AG20443 (cell line): ENCODE measurements at places on chromosomes 1 and 21.

- DNase-seq = peak; percentile 82
Observed at GRCh38 chr21:42258150-42258884, 39.4 kb downstream of the ABCG1 start.

- DNase-seq = no peak
Observed at GRCh38 chr1:245812278-245812677, 657.5 kb downstream of the KIF26B start.

- no peak for DNase-seq
Observed at GRCh38 chr21:45872902-45873301, 108.7 kb upstream of the COL6A1 start.

DNA sequence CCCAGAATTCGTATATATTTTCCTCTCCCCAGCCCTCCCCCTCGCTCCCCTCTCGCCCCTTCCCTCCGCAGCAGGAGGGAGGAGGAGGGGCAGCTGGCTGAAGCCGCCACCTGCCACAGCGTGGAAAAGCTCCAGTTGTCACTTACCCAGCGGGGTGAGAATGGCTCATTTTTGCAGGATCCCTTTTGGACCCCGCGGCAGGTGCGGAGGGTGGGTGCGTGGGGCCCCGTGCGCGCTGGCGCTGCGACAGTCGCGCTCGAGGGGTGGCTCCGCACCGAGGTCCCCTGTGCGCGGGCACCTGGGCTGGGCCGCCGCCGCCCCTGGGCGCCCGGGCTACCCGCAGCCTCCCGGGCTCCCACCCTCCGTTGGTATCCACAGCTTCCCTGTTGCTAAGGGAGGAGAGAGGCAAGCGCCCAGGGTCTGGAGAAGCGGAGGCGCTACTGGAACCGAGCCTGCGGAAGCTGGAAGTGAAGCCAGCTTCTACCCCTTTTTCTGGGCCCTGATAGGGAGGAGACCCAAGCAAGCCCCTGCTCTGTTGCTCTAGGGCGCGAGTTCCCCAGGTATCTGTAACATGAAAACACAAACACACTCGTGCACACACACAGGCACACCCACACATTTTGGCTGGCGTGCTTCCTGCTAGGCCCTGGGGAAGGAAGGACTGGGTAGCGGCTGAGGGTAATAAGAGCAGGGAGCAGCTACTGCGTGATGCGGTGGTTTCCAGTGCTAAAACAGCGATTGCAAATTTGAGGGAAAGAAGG is at the start of gene ERICH3:
ERICH3 (minus strand) TSS at position 442 of the 761 bp plus-strand sequence; CDS start at position 169, 273 bp downstream.
- peak; percentile 25 for DNase-seq

- no peak for DNase-seq
Observed at GRCh38 chr21:45901061-45901690, 80.4 kb upstream of the COL6A1 start.

- DNase-seq = no peak
Observed at GRCh38 chr1:33118274-33118673, 37.3 kb downstream of the AZIN2 start.

- DNase-seq = no peak
Observed at GRCh38 chr1:43101061-43101460, 71.0 kb downstream of the EBNA1BP2 start.

DNA sequence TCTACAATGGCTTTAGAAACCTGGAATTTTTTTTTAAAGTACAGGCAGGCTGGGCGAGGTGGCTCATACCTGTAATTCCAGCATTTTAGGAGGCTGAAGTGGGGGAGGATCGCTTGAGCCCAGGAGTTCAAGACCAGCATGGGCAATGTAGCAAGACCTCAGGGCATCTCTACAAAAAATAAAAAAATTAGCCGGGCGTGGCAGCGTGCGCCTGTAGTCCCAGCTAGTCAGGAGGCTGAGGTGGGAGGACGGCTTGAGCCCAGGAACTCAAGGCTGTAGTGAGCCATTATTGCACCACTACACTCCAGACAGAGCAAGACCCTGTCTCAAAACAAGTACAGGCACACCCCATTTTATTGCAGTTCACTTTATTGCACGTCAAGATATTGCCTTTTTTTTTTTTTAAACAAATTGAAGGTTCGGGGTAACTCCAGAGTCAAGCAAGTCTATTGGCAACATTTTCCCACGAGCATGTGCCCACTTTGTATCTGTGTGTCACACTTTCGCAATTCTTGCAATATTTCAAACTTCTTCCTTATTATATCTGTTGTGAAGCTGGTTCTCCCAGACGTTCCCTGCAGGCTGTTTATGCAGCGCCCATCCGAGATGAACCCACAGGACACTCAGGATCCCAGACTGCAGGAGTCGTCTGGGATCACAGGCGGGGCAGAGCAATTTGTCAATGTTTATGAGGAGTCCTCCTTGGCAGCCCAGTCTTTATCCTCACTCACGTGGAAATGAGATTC is 4.7 kb downstream of the HES2 start:
- no peak for DNase-seq

- no peak for DNase-seq
Observed at GRCh38 chr1:101241485-101242225, 4.8 kb downstream of the S1PR1 start.

DNA sequence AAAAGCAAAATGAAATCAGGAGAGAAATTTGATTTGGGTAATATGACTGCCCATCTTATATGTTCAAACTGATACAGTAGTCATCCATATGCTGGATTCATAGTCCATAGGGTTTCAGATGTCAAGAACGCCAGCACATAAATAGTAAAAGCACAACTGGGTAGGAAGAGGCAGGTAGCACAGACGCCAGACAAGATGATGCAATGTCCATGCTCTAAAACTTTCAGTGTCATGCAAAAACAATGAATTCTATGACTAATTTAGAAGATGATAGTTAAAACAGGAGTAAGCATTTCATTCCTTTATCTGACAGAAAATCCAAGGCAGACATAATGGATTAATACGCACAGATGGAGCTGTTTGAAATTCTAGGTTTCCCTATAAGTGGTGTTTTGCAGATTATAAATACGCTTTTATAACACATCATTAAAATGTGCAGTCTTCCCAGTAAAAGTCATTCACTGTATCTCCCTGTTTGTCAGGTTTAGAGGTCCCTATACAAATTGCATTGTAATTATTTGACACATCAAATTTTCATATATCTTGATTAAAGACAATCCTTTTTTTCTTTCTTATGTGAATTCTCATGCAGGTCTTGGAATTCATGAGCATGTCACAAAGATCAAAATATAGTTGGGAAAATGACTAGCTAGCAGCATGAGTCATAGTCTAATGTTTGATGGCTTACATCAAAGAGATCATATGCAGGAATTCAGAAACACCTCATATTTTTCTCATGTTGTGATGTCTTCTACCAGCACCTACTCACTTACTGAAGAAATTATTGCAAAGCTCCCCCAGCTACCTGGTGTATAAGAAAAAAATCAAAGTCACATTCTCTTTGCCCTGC is 139.9 kb downstream of the DSCAM start:
- no peak for DNase-seq

DNA sequence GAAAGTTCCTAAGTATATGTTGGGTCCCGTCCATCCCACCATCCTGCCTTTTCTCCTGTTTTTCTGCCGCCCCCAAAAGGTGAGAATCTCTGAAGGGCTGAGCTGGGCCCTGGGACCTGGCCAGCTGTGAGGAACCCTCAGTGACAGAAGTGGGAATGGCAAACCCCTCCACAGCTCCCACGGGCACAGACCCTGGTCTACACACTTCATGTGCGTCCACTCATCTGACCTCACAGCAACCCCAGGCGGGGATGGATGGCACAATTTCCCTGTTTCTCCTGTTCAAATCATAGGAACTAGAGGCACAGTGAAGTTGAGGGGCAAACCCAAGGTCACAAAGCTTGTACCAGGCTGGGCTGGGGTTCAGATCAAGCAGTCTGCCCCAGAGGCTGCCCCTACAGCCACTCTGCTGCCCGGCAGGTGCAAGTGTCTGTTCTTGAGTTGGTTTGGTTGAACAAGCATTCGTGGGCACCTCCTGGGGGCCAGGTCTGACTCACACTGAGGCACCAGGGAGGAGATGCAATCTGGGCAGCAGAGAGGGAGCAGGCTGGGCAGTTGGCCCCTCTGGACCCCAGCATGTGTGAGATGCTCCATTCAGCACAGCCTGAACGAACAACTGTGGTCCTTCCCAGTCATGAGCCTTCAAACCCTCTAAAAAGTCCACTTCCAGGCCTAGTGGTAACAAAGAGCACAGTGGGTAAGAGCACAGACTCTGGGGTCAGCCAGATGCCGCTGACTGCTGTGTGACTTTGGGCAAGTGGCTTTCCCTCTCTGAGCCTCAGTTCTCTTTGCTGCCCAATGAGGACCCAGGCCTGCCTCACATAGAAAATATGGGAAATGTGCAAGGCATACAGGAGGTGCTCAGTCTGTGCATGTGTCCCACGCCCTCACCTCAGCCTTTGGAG is 4.0 kb downstream of the EDN2 start:
- DNase-seq = no peak
